ENCODE measurements at places on chromosomes 4 and X.

DNA sequence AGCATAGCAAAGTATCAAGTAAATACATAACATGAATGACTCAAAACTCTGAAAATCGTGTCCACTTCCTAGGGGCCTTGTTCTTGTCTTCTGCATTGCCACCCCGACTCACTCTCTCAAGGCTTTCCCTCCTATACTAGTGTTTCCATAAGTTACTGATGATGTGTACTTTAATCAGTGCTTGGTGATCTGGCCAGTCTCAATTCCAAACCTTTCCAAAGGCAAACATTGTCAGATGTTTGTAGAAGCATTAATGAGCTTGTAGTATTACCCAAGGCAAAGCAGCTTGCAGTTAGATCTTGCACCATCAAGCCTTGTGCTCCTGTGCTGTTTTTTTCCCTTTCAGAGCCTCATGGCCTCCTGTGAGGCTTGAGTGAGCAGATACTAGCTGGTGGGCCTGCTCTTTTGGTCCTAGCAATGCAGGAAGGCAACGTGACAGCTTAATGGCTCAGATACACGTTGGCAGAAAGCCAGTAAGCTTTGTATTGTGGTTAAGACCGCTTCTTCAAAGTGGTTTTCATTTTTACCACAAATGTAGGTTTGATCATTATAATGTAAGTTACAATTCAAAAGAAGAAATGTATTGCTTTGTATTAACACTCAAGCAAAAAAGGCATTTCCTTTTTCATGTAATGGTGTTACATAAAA, 51.8 kb downstream of the RBPJ start:
- no peak for DNase-seq

DNA sequence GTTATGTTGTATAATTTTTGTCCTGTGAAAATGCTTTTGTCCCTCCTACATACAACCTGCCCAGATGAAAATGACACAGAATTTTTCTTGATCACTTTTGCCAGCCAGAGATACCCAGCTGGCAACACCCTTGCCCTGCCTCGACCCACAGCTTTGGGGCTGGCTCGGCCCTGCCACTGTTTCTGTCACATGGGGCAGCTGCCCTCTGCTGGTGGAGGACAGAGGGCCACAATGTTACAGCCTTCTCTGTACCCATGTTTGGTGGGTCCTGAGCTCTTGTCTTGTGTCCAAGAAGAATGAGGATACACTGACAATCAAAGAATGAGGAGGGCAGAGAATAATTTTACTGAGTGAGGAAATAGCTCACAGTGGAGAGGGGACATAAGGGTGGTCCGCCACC, 31.1 kb downstream of the BMP15 start:
- DNase-seq = no peak

GRCh38 chr4:146930673-146931072, 15.0 kb downstream of the TTC29 start:
- no peak for DNase-seq

DNA sequence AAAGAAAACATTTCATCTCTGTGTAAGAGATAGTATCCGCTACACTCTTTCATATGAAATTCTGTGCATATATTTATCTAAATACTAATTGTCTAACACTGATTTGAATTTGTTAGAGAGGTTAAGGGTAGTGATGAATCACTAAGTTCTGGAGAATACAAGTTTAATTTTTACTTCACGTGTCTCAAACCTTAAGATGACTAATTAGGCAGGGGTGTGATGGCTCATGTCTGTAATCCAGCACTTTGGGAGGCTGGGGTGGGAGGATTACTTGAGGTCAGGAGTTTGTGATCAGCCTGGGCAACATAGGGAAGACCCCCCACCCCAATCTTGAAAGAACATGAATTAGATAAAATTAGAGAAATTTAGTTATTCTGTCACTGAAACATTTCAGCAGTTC, 2241.9 kb downstream of the PCDH7 start:
- no peak for DNase-seq

DNA sequence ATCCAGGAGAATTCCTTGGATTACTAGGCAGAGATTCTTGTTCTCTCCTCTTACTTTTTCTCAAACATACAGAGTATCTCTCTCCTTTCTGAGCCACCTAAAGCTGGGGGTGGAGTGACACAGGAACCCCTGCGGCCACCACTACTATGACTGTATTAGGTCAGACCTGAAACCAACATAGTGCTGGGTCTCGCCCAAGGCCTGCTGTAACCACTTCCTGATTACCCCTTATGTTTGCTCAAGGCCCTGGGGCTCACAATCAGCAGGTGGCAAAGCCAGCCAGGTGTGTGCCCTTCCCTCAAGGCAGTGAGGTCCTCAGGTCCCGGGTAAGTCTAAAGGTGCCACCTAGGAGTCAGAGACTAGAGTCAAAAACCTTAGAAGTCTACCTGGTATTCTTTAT, 166.4 kb downstream of the PARM1 start:
- no peak for DNase-seq

GRCh38 chr4:16264798-16265197, 38.5 kb upstream of the TAPT1 start:
- DNase-seq = no peak

DNA sequence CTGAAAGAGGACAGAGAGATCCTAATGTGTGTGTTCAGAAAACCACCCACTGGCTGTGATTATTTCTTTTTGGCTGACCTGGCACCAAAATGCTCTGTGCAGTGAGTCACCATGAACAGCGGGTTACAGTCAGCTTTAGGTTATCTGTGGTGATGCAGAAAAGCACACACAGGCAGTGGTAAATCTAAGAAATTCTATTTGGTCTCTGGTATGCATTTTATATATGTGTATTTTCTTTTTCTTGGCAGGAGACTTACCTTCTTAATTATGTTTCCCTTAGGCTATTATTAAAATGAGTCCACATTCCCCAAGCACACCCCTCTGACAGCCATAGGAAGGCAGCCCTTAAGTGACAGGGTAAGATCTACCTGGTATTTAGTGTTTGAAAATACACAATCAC, 79.1 kb upstream of the TFDP3 start:
- no peak for DNase-seq

GRCh38 chr4:15469402-15470127, at the start of gene CC2D2A:
TSS of gene CC2D2A (plus strand) at chr4:15469882. CDS start at chr4:15475933, 6,051 bp downstream.
- no peak for DNase-seq

DNA sequence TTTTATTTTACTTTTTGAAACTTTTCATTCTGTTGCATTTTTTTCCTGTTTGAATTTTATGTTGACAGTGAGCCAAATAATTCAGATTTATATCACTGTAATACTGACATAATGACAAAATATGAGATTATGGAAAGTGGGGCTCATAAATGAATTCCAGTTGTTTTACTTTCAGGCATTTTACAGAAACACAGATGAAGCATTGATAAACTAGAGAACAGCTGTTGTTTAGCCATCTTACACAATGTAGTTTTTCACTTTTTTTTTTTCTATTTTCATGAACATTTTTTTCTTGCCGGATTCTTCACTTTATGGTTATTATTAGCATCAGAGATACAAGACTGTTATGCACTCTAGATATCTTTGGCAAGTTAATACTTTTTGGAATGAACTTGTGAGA, 91.7 kb upstream of the PAQR3 start:
- no peak for DNase-seq

DNA sequence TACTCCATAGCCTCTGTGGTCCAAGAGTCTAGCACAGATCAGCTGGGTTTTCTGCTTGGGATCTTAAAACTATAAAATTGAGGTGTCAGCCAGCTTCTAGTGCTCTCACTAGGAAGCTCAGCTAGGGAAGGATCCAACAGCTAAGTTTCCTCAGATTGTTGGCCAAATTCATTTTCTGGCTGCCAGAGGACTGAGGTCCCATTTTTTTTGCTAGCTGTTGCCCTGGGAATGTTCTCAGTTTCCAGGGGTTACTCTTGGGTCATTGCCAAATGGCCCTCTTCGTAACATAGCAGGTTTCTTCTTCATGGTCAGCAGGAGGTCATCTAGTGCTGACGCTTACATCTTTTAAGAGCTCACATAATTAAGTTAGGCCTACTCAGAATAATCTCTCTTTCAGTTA, 2178.2 kb downstream of the ARAP2 start:
- DNase-seq = no peak

DNA sequence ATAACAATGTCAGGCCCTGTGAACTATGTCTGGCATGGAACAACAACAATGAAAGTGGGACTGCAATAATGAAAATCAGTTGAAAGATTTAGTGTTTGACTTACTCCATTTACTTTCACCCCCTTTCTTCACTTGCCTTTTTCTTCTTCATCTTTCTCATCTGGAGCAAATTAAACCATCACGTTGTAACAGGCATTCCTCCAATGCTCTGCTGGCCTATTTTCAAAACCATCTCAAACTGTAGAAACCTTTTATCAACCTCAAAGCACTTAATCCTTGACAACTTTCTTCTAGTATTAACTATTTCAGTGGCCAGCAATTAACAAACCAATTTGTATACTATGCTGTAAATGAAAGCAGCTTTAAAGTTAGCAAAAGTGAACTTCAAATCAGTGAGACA, 8.3 kb downstream of the KLHL13 start:
- no peak for DNase-seq

GRCh38 chrX:40105835-40106675, 8.3 kb upstream of the BCOR start:
- no peak for DNase-seq

GRCh38 chr4:2261853-2262144, at the start of gene MXD4:
TSS of gene MXD4 (minus strand) at chr4:2262109. CDS start at chr4:2261980, 129 bp downstream.
- no peak for DNase-seq

DNA sequence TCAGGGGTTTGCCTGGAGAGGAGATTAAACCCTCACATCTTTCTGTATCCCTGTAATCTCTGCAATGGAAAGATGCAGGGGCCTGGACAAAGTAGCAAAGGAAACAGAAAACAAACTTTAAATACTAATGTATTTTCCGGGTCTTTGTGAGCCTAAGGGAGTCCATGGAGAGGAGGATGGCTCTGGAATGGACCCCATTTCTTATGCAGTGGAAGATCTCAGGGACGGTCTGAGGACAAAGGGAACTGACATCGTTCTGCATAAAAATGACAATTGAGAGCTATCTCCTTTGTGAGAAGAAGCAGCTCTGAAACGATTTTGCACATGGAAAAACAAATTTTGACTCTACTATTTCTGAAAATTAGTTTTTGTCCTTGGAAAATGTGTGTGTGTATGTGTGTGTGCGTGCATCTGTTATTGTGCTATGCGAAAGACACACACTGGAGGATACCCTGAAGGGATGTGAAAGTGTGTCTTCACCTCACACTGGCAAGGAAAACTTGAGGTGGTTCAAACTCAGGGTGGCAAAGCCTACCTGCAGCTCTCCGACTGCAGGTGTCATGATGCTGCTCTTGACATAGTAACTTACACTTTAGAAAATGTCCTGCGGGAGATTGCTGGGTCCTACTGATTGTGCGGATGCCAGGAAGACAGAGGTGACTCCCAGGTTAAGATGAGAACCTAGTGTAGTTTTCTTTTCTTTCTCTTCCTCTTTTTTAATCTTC, 126.4 kb upstream of the JADE1 start:
- no peak for DNase-seq

- DNase-seq = no peak
These were observed 226.3 kb upstream of the PGRMC2 start for GRCh38 chr4:128513664-128514484.

DNA sequence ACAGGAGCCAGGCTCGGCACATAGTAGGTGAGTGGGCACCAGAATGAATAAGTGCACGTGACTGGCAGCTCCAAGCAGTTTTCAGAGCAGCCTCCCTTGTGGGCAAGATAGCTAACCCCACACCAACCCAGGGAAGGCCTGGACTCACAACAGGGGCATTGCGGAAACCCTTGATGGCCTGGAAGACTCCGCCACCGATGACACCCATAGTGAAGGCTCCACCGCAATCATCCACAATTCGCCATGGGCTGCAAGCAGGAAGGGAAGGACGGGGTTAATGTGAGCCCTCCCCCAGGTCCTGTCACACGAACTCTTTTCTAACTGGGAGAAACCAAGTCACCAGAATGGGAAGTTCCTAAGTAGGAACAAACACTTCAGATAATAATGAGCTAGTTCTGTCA, 957 bp downstream of the TIMM17B start:
- DNase-seq = no peak

DNA sequence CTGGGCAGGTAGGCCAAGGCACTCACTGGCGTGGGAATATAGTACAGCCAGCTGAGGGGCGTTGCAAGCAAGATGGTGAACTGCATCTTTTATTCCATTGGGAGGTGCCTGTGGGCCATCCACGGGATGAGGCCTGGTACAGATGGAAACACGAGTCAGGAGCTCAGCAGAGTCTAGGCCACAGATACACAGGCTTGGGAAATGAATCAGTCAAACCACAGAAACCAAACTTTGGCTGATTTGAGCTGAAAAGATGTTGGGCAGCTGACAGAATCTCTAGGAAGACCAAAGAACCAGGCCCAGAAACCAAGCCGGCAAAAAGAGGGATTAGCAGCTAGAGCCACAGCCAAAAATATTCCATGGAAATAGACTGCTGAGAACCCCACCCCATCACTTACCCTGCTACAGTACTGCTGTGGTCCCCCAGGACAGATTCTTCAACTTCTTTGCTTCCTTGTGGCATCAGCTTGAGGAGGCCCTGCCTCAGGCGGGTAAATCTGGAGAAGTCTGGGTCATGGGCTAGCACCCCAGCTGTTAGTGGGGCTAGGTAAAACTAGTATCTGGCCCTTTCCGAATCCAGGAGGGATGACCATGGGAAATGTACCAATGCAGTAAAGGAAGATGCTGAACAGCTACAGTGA, 75.4 kb downstream of the TMEM131L start:
- DNase-seq = no peak

DNA sequence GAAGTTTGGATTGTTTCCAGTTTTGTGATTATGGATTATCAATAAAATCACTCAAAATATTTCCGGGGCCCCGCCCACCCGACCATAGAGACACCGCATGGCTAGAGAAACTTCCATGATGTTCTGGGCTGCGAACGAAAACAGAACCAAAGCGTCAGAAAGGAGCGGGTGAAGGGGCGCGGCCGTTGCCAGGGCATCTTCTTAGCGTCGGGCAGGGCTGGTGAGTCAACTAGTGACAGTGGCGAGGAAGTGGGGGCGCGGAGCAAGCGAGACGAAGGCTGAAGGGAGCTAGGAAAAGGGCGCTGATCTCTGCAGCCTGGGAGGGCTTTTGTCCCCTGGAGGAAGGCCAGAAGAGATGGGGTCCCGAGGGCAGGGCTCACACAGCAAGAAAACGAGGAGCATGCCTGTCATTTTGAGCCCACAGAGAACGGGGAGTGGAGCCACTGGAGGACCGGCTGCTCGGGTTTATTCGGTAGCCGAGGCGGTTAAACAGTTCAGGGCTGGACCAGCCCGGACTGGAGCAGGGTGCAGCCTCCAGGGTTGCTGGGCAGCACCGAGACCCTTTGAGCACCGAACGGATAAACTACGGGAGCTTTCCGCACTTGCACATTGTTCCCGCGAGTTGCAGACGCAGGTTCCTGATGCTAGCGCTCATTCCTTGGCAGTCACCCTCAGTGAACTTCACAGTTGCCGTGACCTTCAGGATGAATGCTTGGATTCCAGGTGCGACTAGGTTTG, 298.1 kb upstream of the TRPC5 start:
- no peak for DNase-seq

GRCh38 chr4:28092610-28093009, 1232.0 kb downstream of the STIM2 start:
- no peak for DNase-seq

GRCh38 chr4:55032788-55033187, 92.6 kb downstream of the KDR start:
- no peak for DNase-seq

All from stimulated activated CD8-positive, alpha-beta memory T cell treated with anti-CD3 and anti-CD28 coated beads, Interleukin-7, amount 100 ng/mL, for 24 hours (primary cell).